NCI-H187 treated with DMSO at 0.1 percent for 48 hours (cell line): ENCODE measurements at places on chromosomes 16 and 17.

- no peak for DNase-seq
These were observed 468.6 kb upstream of the CCL2 start for GRCh38 chr17:33786478-33786877.

DNA sequence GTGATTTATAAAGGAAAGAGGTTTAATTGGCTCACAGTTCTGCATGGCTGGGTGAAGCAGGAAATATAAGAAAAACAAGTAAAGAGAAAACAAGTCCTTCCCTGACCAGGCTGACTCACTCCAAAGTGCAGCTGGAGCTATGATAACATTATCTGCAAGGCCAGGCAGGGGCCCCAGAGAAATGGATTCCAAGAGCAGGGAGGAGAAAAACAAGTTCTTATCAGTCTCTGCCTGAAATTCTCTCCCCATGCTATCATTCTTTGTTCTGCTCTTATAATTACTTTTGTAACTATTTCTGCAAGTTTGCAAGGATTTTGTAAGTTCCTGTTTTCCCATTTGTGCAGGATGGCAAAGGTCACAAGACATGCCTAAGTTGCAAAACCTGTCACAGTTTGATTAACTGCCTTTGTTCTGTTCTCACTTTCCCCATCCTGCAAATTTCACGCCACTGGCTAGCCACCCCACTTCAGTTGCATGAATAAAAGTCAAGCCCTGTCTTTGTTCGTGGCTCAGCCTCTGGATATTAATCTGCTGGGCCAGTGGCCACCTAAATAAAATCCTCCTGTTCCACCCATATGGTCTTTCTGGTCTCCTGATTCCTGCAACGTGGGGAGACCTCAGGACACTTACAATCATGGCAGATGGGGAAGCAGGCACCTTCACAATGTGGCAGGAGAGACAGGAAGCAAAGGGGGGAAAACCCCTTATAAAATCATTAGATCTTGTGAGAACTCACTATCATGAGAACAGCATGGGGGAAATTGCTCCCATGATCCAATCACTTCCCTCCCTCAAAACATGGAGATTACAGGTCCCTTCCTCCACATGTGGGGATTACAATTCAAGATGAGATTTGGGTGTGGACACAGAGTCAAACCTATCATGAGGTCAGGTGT lies 13.1 kb downstream of the ABCA9 start:
- no peak for DNase-seq

DNA sequence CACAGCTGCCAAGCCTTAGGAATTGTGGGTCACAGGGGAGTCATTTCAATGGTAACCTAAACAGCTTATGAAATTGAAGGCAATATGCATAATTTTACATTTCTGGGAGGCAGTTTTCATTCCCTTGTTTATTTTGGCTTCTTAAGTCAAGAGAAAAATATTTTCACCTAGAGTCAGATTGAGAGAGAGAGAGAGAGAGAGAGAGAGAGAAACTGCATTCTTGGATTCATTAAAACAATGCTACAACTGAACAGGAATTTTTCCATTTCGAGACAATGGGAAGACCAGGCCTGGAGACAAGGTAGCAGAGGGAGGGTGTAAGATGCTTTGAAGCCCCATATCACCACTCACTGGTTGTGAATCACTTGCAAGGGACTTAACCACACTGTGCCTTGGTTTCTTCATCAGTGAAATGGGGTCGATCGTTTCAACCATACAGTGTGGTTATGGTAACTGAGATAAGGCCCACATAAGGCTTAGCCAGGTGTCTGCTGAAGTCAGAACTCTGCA lies 224.7 kb upstream of the IRX3 start:
- DNase-seq: no peak

GRCh38 chr16:59988591-59988990 lies 1254.5 kb upstream of the GOT2 start:
- DNase-seq: no peak

- DNase-seq: no peak
These were observed 2.4 kb downstream of the GJD3 start for GRCh38 chr17:40361925-40362695.

- DNase-seq: no peak
These were observed 55.8 kb upstream of the FASN start for GRCh38 chr17:82153745-82154375.

DNA sequence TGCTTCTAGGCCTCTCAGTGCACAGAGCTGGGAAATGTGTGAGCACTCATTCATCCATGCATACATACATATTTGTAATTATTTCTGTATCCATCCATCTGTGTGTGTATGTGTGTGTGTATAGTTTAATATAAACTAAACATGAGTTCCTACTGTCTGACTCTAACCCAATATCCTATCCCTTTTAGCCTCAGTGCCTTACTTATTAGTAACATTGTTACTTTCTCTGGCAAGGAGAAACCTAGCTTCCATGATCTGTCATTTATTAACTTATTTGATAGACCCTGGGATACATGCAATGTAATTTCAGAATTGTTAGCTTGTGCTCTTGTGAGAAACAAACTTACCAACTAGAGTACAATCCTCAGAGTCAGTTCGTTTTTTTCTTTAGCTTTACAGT lies 59.0 kb upstream of the WSCD1 start:
- no peak for DNase-seq

GRCh38 chr17:78337244-78338109 lies 22.4 kb downstream of the SOCS3 start:
- DNase-seq: no peak

GRCh38 chr16:51757505-51757904 lies 606.4 kb upstream of the SALL1 start:
- no peak for DNase-seq

DNA sequence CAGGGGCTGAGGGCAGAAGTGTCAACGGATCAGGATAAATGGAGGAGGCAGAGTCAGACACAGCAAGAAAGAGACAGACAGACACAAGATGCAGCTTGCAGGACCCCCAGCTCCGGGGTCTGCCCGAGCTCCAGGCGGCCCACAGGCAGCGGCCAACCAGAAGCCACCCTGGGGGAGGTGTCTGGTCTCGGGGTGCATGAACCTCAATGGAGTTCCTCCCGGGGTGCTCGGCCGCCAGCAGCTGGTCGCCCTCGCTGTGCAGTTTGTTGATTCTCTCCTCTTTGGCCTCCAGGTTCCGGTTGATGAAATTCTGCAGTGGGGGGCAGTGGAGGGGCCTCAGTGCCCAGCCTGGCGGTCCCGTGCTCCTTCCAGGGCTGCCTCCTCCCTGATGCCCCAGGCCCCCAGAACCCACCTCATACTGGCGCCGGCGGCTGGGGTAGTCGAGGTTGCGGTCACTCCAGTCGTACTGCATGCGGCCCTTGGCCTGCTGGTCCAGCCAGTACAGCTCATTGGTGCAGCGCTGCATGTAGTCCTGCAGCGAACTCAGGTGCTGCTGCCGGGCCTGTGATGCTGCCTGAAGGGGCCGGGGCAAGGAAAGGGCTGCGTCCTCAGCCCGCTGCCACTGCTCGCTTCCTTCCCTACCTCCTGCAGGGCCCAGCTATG lies 38.0 kb downstream of the PPL start:
- DNase-seq: no peak
